ENCODE measurements at places on chromosomes 2 and 18.

- no peak for DNase-seq
Measured at GRCh38 chr2:12217175-12217574, 470.7 kb downstream of the LPIN1 start.

GRCh38 chr2:71064110-71064611 lies 4.3 kb upstream of the NAGK start:
- DNase-seq: no peak

DNA sequence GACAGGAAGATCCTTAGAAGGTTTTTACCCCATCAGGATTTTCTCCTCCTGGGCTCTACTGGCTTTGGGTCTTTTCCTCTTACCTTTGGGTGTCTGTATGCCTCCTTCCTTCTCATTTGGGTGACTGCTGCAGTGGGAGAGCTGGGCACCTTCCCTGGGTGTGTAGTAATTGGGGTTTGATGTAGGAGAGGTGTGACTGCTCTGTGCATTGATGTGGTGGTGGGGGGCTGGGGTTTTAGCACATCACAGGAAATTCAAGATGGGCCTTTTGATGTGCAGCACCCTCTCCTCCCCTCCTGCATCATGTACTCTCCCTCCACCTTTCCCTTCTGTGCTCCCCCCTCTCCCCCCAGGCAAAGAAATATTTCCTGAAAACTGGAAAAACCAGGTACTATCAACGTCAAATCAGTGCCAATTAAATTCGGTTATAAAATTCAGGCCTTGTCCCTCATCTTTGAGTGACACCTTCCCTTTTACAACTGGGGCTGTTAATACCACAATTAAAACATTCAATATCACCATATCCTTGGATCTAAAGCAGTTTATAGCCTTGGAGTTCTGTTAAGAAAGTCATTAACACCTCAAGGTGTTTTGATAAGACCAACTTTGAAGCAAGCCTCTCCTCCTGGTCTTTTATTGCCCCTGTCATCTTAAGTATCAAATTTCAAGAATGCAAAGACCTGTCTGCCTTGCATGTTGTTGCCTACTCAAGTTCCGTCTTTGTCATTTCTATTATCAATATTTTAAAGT lies 23.3 kb downstream of the EDAR start:
- no peak for DNase-seq

- no peak for DNase-seq
Measured at GRCh38 chr18:64403784-64404503, 255.1 kb upstream of the LINC00305 start.
